BJ (cell line): ENCODE measurements at places on chromosomes 12 and 14. TPM values are rescaled to one million over a fixed set of nuclear protein-coding genes. Genes with fewer than 3 reads are reported as not detected.

The SPRYD4 gene
- 2.4 and 2.6 TPM in 2 replicates for polyA plus RNA-seq

The FSCB gene
- polyA plus RNA-seq = not detected in 2 replicates

The CD163 gene
- polyA plus RNA-seq = not detected in 2 replicates

The ETFBKMT gene
- 0.94 and 1.5 TPM in 2 replicates for polyA plus RNA-seq

DNA sequence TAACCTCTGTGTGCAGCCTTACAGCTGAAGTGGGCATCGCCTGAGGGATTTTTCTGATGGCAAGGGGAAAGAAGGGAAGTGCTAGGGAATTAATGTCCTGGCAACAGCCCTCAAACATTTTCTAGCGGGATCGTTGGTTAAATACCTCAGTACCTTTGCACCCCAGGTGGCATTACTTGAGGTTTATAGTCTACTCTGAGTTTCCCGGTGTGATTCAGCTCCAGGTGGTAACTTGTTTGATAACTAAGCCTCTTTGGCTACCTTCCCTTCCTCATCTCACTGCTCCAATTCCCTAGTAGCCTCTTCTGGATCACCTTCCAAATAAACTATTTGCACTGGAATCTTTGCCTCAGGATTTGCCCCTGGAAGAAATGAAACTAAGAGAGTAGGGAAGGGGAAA is 237.0 kb upstream of the SSTR1 start:
- DNase-seq = no peak

- no peak for DNase-seq
Measured at GRCh38 chr12:32773691-32774090, 18.0 kb upstream of the YARS2 start.

DNA sequence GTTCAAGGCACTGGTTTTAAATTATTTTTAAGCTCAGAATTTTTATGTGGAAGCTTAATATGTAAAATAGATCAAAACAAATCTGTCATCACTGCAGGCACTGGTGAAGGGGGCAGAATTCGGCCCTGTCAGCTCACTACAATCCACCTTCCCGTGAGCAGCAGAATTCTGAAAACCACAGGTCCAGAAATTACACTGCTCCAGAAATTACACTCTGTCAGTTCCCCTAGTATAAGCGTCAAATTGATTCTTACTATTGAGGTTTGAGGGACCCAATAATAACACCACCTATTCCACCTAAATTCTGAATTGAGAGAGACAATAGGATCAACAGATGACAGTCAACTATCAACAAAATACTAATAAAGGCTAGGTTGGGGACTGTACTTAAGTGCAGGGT is 245.5 kb downstream of the PHLDA1 start:
- DNase-seq = no peak

GRCh38 chr12:2904260-2904659 is 13.6 kb downstream of the TULP3 start:
- no peak for DNase-seq

DNA sequence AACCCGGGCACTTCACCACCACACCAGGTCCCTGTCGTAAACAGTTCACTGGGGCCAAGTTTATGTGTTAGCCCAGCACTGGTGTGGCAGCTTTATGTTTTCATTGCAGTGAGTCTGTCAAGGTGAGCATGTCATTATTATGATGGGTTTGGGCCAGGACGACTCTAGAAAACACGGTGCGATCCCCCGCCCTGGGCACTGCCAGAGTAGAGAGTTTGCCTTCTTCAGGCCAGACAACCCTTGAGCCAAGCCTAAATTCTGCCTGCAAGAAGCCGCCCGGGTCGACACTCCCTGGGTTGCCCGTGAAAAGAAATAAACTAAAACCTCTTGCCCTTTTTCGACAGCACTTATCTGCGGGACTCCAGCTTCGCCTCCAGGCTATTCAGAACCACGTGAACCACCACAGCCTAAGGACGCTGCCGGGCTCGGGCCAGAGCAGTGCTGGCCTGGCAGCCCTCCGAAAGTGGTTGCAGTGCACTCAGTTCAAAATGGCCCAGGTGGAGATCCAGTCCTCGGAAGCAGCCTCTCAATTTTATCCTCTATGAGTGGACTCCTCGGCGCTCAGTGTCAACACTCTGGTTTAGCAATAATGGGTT is 81.8 kb downstream of the PRIMA1 start:
- no peak for DNase-seq
